ENCODE measurements at places on chromosomes 13 and 19. TPM values are rescaled to one million over a fixed set of nuclear protein-coding genes. Genes with fewer than 3 reads are reported as not detected.

GRCh38 chr19:19274716-19275565 is 1.8 kb upstream of the TM6SF2 start:
- DNase-seq, result no peak

The PRMT1 gene
- 599 TPM for polyA plus RNA-seq

GRCh38 chr19:37077934-37078716 is at the start of gene ZNF420:
Gene ZNF420, plus strand, starts transcription at chr19:37078433. Its CDS starts 10,686 bp downstream, at chr19:37089119.
- peak; percentile 94 for DNase-seq

DNA sequence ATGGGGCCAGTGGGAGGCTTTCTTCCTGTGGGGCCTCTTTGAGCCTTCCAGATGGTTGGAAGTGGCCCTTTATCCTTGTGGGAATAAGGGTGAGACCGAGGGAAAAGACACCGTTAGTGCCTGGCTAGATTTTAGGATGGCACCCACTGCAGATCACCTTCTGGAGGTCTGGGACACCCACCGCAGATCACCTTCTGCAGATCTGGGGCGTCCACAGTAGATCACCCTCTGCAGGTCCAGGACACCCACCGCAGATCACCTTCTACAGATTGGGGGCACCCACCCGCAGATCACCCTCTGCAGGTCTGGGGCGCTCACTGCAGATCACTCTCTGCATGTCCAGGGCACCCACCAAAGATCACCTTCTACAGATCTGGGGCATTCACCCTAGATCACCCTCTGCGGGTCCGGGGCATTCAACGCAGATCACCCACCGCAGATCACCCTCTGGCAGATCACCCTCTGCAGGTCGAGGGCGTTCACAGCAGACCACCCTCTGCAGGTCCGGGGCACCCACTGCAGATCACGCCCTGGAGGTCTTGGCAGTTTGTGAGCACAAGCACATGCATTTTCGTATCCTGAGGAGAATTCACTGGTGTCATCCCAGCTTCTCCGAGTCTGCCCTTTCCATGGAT is 153.4 kb upstream of the TSHZ3 start:
- no peak for DNase-seq

The HSPBP1 gene
- polyA plus RNA-seq, result 60.3 TPM

DNA sequence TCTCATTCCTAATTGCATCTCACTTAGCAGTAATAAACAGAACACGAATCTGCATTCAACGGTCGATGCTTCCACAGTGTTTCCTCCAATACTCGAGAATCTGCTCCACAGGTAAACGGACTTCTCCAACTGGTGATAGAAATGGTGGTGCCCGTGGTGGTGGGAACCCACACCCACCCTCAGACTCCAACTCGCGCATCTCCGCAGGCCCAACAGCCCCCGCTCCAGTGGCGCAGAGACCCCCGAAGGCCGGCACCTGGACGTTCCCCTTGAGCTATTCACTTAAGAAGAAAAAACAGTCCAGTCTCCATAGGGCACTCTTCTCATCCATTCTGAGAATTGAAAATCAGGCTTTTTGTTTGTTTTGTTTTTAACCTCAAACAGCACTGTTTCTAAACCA is 13.8 kb upstream of the RASA3 start:
- no peak for DNase-seq

The ANGPTL4 gene
- polyA plus RNA-seq, result 18.5 TPM

- peak; percentile 57 for DNase-seq
Observed at GRCh38 chr13:100668408-100668807, 6.2 kb downstream of the TMTC4 start.

- peak; percentile 30 for DNase-seq
Observed at GRCh38 chr19:1355568-1356507, 27.9 kb upstream of the NDUFS7 start.

The KLK11 gene
- not detected for polyA plus RNA-seq

The TLE6 gene
- polyA plus RNA-seq, result 2.1 TPM

- DNase-seq, result no peak
Observed at GRCh38 chr19:2685204-2685704, 17.2 kb downstream of the GNG7 start.

- no peak for DNase-seq
Observed at GRCh38 chr13:35888981-35889380, 242.2 kb downstream of the DCLK1 start.

GRCh38 chr19:48493718-48494401 is 17.8 kb downstream of the LMTK3 start:
- no peak for DNase-seq

- no peak for DNase-seq
Observed at GRCh38 chr19:6730941-6731670, 6.3 kb downstream of the GPR108 start.

DNA sequence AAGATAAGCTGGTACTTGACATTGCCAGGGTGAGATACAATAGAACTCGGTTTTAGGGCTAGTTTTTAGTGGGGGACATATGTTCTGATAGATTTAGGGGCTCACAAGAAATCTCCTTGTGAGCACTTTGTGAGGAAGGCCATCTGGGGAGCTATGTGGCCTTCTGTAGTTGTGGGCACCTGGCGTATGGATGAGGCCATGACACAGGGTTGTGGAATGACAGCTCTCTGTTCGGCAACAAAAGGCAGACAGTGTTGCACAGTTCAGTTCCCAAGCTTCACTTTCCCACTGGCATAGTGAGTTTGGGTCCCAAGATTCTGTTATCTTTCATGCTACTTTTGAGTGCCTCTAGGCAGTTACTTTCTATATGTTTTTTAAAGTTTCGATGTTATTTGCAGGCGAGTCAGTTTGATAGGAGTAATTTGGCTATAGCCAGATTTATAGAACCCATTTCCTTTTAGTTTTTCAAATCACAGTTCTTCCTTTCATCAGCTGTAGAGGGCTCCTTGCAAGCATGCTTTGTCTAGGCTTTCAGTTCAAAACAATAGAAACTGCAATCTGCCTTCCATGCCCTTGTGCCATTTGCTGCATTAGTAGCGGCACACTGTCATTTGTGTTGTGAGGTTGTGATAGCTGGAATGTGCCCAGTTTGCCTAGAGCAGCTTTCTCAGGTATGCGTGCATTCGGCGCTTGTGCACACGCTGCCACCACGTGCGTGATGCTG is 70.6 kb upstream of the TEX29 start:
- no peak for DNase-seq

DNA sequence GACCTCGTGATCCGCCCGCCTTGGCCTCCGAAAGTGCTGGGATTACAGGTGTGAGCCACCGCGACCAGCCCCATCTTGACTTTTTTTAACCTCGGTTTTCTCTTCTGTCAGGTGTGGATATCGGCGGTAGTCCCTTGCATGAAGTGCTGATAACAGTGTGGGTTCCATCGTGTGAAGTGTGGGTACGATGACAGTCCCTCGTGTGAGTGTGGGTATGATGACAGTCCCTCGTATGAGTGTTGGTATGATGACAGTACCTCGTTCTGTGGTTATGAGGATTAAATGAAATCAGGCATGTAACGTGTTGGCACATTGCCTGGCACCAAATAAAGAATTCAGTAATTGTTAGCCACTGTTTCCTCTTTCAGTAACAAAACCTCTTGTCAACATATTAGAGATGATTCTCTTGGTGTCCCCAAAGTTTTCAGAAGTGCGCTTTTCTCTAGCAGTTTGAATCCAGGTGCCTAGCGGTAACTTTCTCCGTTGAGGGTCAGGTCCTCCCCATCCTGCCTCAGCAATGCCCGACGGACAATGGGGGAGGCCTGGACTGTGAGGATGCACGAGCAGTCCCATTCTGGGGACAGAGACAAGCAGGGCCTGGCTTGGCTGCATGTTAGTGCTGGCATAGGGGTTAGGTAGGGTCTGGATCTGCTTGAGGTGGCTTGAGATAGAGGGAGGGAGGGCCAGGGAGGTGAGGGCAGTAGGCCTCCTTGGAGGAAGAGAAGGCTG is 15.3 kb downstream of the GATAD2A start:
- no peak for DNase-seq

DNA sequence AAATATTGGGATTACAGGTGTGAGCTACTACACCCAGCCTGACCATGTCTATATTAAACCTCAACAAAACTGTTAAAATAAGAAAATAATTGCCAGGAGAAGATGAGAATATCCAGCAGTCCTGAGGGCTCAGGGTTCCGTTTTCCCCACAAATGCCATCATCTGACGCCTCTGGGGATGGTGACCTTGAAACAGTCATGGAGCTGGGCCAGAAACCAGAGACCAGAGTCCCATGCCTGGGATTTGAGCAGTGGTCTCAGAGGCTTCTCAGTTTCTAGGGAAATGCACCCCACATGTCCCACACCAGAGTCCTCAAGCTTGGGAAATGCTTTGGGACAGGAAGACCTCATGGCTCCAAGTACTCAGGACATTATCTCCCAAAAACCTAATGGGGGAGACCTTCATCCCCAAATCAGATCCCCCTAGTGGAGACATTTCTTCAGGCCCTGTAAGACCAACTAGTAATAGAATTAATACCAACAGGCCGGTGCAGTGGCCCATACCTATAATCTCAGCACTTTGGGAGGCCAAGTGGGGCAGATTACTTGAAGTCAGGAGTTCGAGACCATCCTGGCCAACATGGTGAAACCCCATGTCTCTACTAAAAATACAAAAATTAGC is 2.9 kb upstream of the MAP1S start:
- DNase-seq, result no peak

The REEP6 gene
- polyA plus RNA-seq, result 1.5 TPM

- no peak for DNase-seq
Observed at GRCh38 chr13:113374511-113375175, 10.7 kb upstream of the GRTP1 start.

DNA sequence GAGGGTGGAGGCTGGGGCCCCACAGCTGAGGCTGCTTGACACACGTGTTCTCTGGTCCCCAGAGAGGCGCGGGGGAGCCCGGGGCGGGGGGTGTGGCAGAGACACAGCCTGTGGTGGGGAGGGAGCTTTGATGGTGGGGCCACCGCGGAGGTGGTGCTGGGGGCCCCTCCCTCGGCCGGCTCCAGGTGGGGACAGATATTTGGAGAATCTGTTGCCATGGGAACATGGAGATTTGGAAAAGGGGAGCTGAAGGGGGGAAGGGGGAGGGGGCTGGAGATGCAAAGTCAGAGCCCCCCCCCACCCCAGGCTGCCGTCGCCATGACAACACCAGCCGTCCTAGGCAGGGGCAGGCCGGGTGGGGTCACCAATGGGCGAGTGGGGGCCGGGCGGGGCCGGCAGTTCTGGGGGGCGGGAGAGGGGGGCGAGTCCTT is 1.2 kb downstream of the PRKCG start:
- no peak for DNase-seq

DNA sequence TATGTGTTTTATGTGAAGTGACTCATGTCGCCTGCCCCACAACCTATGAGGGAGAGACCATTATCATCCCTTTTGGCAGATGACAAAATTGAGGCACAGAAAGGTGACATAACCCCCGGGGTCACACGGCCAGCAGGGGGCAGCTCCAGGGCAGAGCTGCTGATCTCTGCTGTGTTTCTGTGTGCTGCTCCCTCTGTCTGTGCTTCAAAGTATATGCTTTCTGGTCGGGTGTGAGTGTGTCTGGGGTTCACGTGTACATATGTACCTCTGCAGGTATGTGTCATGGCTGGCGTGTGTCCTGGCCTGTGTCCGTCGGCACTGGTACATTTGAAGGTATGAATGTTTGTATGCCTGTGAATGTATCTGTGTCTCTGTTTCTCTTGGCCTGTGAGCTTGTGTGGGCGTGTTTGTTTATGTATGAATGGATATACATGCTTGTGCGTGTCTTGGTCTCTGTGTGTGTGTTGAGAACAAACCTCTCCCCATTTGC is 7.1 kb downstream of the LIPE start:
- DNase-seq, result peak; percentile 36

DNA sequence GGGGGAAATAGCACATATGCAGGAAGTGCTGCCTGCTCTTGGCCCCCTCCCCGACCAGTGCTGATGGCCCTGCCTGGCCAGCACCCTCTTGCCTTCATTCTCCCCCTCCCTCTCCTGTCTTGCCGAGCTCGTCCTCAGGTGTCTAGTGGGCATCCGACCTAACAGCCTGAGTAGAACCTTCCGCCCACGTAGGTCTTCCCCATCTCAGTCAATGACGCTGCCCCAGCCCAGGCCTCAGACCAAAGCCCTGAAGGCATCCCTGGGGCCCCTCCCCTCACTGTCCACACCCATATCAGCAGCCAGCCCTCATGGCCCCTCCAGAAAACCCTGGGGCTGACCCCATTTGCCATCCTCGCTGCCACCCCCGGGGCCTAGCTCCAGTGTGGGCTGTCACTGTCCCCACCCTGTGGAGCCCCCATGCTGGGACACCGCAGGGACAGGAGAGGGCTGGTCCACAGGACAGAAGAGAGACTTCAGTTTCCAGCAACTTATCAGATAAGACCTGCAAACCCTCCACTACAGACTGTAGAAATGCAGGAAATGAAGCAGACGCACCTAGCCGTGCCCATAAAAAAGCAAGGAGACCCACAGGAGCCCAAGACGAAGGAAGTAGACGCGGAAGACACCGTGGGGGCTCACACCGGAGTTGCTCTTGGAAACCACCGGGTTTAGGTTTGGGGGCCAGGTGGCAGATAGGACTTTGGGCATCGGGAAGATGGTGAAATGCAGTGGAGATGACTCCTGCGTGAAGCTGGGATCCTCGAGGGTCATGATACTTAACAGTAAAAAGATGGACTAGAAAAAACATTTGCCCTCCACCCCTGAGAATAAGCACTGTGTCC is 38.3 kb downstream of the AP1M1 start:
- no peak for DNase-seq

All from endothelial cell of umbilical vein (primary cell).